Mesenteric fat pad (tissue), 1 donor: ENCODE measurements at places on chromosomes 5 and 9. TPM values are rescaled to one million over a fixed set of nuclear protein-coding genes. Genes with fewer than 3 reads are reported as not detected.

DNA sequence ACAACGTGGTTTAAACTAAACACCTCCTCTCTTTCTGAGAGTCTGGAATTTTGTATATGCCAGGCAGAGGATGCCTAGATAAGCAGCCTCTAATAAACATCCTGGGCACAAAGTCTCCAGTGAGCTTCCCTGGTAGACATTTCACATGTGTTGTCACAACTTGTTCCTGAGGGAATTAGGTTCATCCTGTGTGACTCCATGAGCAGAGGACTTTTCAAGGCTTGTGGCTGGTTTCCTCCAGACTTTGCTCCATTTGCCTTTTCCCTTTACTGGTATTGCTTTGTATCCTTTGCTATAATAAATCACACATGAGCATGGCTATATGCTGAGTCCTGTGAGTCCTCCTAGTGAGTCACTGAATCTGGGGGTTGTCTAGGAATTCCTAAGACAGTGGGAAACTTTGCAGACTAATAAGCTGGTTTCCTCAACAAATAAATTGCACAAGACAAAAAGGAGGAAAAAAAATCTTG, 77.4 kb downstream of the NR2F1-AS1 start:
- DNase-seq = no peak

- DNase-seq = no peak
Measured at GRCh38 chr5:127805448-127805847, 102.3 kb downstream of the CCDC192 start.

DNA sequence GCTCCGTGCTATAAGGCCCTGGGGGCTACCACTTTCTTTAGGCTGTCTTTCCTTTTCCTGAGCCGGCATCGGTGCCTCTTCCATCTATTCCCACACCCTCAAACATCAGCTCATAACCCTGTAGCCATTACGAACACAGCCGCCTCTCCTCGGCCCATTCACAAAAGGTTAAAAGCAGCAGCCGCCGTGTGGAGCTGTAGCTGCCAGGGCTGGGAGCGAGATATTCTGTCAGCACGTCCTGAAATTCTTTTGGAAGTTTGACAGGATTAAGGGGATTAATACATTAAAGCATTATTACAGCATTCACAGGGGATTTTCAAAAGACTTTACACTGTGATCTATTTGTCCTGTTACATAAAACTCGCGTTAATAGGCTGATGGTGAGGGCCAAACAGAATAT, 428.2 kb downstream of the CDK5RAP2 start:
- no peak for DNase-seq

DNA sequence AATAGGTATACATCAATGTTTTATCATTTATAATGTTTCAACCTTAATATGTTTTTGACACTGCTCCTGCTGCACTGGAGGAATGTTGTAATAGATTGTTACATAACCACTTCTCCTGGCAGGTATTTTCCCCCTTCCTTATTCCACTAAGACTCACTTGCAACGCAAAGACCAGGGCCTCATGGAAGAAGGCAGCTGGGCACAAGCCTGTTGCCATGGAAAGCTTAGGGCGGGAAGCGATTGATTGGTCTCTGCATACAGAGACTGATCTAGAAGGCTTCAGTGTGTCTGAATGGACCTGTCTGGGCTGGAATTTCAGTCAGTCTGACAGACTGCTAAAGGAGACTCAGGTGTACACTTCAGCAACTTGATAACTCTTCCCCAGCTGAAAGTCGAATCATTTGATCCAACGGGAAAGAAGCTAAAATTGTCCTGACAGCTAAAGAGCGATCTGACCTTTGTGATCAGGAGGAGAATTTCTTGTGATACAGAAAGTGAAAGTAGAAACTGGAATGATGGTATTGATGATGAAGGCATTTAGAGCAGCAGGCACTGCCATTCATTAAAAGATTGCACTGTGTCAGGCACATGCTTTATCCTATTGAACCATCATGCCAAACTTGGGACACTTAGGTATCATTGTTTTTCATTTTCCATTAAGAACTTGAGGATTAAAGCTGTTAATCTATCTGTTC, 65.1 kb downstream of the GRIA1 start:
- no peak for DNase-seq

- no peak for DNase-seq
Measured at GRCh38 chr5:16178745-16179372, 732 bp downstream of the MARCHF11 start.

DNA sequence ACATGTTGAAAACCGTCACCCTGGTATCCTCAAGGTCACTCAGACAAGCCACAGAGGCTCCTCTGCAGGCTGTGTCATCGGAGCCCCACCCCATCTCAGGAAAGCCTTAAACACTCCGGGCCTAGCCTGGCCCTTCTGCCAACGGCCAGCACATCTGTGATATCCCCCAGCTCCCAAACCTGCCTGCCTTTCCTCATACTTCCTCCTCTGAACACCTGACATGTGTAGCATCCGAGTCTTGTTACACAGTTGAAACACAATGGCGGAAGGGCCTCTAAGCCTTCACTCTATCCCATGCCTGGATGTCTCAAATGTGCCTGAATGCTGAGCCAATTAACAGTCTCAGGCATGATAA, 32.9 kb upstream of the TGFBR1 start:
- DNase-seq = no peak

DNA sequence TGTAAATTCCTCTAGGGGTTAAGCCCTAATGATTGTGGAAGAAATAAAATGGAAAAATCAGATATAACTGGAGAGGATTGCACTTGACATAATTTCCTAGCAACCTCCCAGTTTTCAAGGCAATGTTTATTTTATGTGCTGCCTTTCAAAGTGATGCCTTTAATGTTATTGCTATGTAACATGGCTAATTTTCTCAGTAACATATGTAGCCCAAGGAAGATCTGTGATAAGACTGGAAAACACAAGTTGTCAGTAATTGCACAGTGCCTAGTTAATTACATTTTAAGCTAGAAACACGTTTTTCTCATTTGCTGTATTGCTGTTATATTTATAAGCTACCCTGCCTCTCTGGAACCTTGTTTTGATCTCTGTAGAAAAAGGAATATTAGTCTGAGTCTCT, 49.2 kb upstream of the KCNN2 start:
- DNase-seq = no peak

DNA sequence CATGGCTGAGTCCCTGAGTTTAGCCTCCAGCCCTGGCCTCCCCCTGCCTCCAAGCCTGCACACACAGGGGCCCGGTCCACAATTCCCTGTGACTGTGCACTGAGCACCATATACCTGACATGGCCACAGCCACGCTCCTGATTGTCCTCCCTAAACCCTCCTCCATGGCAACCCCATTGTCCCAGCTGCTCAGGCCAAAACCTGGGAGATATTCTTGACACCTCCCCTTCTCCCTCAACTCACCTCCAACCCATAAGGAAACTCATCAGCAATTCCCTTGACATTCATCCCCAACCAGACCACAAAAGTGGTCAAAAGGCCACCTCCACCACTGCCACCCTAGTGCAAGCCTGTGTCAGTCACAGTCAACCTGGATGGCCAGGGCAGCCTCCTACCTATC, 107.5 kb upstream of the MVB12B start:
- no peak for DNase-seq

GRCh38 chr9:106653213-106653612, 209.8 kb upstream of the ZNF462 start:
- no peak for DNase-seq

GRCh38 chr5:88244686-88245085, 24.0 kb downstream of the TMEM161B start:
- DNase-seq = no peak

DNA sequence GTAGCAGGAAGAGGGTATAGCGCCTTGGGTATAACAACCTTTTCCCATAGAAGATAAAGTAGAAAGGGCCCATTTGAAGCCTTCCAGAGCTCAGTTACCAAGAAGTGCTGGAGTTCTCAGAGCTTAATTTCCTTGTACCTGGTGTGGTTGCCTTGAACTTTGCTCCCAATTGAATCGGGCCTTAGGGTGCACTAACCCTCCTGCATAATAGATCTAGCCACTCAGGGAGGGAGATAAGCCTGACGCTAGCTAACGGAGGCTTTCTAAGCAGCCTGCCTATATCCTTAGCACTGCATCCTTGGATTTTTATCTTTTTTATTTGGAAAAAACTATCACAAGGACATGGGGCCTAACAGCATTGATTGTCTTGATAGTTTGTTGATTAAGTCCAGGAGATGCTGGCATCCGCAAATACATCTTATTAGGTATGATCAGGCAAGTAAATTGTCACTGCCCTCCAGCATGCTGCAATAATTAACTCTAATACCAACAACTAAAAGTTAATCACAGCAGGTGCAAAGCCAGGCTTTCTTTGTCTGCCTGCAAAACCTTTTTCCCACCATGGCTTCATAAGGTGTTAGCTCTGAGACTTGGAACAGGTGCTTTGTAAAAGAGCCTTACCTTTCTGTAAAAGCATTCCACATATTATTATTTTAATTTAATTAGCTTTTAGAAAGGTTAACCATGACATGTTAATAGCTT, 199.4 kb downstream of the SREK1 start:
- no peak for DNase-seq

DNA sequence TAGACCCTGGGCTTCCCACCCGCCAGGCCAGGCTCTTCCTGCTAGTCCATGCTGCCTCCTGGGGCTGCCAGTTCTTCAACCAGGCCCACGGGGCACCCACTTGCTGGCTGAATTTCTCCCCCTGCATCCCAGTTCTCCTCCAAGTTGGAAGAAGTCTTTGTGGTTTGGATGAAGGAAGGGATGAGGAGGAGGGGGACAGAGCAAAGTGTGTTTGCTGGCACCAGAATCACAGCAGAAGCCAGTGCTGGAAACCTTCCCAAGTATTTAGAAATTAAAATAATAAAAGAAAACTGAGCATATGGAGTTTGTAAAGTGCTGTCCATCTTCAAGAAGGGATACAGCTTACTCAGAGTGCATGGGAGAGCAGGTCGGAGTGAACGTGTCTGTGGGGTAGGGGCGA, 19.4 kb upstream of the UNC5A start:
- DNase-seq = no peak

DNA sequence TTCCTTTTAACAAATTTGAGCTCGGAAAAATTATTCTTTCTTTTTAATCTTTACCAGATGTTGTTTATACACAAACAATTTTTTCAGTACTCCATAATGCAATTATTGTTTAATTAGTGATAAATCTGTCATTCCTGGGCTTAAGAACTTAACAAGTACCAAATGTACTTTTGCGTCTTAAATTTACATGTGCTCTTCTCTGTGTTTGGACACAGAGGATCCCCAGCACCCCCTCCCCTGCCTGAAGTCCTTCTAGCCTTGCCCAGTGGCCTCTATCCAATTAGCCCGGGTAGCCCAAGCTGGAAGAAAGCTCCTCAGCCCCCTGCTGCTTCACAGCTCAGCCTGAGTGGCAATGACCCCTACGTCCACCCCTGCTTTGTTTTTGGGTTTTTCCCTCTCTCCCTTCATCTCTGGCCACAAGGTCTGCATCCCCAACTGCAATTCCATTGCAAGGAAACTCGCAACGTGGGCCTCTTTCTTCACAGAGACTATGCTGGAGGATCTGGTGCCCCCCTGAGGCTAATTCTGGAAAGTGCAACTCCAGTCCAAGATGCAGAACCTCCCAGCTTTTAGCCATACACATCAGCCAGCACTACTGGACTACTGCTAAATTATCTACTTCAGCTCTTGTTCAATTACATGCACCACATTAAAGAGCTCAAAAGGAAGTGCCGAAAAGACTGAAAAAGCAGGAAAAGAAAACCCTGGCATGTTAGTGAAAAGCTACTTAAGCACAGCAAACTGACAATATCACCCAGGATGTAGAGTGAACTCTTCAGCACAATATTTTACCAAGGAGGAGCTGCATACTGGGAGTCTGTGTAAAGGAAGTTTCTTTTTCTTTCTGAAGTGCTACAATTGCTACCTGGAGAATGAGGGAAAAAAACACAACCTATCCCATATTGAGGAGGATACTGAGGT, 186.2 kb downstream of the FANCC start:
- DNase-seq = no peak

GRCh38 chr5:117813850-117814249, 1174.5 kb downstream of the DTWD2 start:
- DNase-seq = no peak

DNA sequence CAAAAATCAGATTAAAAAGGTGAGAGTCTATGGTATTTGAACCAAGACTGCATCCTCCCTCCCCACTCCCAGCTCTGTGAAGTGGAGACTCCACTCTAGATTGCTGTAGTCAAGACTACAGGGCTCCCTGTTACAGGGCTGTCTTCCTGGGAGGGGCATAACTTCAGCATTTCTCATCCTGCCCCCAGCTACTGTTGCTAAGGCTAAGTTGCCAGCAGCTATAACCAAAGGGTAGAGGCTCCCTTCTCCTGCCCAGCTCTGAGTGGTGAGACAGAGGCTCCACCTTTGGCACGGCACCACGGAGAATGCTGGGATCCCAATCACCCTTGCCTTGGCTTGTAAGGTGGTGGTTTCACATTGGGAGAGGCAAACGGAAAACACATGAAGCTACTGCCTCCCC, 39.2 kb upstream of the GCNT4 start:
- no peak for DNase-seq

DNA sequence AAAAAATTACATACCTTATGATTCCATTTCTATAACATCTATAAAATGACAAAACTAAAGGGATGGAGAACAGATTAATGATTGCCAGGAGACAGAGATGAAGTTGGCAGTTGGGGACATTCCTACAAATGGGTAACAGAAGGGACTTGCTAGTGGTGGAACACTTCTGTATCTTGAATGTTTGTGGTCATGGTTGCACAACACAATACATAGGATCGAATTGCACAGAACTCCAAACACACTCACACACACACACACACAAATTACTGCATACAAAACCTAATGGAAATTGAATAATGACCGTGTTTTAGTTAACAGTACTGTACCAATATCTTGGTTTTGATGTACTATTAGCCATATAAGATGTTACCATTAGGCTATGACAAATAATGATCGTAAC, 330.7 kb upstream of the POU5F2 start:
- DNase-seq = no peak

DNA sequence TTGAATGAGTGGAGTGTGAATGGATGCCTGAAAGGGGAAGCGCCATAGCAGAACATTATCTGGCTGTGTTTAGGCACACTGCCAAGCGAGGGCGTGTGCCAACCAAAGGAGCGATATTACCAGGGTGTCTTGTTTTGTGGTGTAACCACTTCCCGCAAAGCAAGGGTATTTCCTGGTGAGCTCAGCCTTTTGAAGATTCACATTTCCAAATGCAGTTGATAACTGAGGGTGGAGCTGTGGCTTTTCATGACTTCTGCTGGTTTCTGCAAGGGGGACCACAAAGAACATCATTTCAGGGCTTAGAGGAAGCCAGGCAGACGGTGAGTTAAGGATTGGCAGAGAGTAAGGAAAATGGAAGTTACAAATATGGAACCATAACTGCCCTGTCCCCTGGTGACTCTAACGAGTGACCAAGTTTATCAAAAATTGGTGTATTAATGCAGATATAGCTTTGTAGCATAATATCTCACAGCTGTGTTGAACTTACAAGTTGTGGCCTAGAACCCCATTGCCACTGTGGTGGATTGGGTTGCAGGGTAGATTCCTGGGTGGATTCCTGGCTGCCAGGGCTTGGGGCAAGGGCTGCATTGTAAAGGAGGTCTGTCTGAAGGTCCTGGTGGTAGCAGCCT, 71.4 kb downstream of the RALGPS1 start:
- no peak for DNase-seq

Gene TXN
- 237 TPM for total RNA-seq

Gene PCDHGA3
- total RNA-seq = 2.2 TPM

Gene CDC20B
- not detected for total RNA-seq

Gene PLAC8L1
- 1.5 TPM for total RNA-seq

Gene EFCAB9
- total RNA-seq = not detected

Gene SLCO6A1
- total RNA-seq = not detected

Gene HAVCR2
- total RNA-seq = 14.9 TPM
